Activated T-cell treated with anti-CD3 and anti-CD28 coated beads, Interleukin-2, amount 50 U/mL, for 4 hours (primary cell): ENCODE measurements at places on chromosomes 2 and 18.

DNA sequence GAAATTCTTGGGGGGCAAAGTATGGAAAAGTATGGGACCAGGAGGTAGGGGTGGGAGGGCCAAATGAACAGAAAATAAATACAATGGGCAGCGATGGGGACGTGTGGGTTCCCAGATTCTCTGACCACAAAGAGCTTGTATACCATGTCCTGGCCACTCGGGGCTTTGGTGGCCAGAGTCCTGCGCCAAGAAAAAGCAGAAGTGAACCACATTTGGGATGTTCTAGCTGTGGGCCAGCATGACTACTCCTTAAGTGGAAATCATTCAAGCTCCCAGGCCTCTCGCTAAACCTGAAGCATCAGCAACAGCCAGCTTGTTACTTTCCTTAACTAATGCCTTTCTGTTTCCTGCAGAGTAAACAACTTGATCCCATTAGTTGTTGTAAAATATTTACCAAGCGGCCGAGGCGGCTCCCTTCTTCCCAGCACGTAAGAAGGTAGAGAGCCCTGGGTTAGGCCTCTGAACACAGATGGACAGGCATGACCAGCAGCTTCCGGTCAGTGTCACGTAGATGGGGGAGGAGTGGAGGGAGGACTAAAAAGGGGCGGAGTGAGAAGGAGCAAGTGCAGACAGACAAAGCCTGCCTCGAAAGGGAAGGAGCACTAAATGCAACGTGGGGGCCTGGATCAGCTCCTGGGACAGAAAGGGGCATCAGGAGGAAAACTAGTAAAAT is 88.2 kb downstream of the GALNT14 start:
- DNase-seq = no peak

GRCh38 chr2:169507698-169508097 is 1.8 kb upstream of the KLHL41 start:
- no peak for DNase-seq

- DNase-seq = no peak
Measured at GRCh38 chr18:73201940-73202339, 334.2 kb upstream of the NETO1 start.

DNA sequence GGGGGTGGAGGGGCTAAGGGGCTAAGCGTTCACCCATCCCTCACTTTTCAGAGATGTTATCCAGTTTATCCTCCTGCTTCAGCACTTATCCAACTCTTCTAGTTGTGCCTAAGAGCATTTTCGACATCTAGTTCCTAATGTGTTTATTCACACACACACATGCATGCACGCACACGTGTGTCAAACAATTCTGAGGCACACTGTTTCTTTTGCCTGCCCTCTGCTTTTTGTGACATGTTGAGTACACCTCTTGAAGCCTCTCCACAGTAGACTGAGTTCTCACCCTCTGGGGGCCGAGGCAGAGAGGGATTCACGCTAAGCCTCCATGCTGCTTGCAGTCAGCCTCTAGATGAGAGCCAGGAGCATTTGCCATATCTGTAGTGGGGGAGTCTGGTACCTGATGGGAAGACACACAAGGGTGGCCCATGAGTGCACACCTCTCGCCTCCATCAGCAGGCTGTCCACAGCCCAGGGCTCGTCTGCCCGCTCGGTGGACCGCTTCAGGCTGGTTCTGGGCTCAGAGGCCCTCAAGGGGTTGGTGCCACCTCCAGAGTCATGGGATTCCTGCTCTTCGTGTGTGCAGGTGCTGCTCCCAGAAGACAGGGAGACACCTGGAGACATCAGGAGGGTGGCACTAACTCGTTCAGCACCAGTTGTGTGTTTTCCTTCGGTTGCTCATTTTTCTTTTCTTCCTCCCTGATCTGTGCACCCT is 11.9 kb downstream of the TWIST2 start:
- DNase-seq = no peak

DNA sequence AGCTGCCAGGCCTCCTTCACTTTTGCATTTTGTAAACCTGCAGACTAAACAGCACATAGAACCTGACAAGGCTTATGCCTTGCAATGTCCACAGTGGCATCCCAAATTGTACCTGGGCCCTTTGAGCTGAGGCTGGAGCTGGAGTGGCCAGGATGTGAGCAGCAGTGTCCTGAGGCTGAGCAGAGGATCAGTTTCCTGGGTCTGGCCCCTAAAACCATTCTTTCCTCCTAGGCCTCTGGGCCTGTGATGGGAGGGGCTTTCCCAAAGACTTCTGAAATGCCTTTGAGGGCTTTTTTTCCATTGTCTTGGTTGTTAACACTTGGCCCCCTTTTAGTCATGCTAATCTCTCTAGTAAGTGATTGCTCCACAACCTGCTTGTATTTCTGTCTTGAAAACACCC is 32.8 kb downstream of the FSIP2 start:
- no peak for DNase-seq

DNA sequence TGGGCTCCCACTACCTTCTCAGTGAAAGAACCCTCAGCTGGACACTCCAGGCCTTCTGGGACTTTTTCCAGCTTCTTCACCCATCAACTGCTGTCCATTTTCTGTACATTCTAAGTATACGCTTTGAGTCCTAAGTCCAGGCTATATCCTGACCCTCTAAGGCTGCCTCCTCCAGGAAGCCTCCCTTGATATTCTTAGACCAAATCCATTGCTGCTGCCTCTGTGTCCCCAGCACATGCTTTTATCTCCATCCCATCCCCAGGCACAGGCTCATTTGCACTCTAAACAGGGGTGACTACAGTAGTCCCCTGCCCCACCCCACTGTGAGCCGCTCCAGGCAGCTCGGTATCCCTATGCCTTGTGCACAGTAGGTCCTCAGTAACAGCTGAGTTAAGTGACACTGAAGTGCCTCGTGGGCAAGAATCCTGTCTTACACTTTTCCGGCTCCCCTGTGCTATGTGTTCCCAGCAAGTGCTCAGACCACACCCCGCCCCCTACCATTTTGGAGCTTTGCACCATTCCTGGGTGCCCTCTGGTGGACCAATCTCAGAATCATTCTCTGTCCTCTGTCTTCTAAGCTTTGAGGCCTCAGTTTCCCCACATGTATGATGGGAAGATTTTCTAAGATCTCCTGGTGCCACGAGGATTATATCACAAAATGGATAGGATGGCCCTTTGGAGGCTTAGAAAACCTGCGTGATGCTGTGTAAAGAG is 34.9 kb downstream of the EMX1 start:
- DNase-seq = no peak

DNA sequence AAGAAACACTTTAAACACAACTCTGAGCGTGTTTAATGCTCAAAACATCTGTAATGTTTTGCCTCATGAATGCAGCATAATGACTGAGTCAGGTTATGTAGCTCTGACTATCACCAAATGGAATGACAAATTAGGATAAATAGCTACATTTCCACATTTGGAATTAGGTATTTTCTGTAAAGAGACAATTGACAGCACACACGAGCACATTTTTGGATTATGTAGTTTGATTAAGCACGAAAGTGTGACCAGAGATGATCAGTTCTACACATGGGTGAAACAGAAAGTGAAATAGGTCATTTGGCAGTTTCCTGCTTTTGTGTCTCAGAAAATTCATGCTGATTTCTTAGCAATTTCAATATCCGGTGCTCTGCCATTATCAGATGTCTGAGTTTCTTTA is 29.0 kb downstream of the LPIN1 start:
- no peak for DNase-seq

DNA sequence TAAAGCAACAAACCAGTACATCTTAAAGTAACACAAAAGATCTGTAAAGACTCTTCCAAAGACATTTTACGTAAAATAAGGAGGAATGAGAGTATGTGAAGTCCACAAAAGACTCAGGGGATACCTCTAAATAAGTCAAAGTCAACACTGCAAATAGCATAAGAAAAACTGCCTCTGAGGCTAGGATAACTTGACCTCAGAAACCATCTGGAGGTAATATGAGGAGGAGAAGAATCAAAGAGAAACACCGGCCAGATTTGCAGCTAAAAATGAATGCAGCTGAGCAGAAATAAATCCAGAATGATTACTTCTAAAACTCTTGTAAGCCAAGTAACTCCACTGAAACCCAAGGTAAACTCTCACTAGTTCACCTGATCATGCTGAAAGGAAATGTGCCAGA is 52.2 kb upstream of the ERMN start:
- DNase-seq = no peak

DNA sequence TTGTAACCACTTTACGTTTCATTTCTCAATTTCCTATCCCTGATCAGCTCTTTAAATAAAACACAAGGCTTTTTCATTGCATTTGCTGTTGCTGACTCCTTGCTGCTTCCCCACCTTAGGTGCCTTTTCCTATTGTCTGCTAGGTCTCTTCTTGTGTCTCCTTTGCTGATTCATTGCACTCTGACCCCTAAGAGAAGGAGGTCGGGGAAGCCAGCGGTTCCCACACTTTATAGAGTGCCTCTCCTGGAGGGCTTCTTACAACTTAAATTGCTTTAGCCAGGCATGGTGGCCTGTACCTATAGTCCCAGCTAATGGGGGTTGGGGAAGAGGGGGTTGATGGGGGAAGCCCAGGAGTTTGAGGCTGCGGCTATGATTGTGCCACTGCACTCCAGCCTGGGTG is 495.0 kb downstream of the DLGAP1 start:
- DNase-seq = no peak

DNA sequence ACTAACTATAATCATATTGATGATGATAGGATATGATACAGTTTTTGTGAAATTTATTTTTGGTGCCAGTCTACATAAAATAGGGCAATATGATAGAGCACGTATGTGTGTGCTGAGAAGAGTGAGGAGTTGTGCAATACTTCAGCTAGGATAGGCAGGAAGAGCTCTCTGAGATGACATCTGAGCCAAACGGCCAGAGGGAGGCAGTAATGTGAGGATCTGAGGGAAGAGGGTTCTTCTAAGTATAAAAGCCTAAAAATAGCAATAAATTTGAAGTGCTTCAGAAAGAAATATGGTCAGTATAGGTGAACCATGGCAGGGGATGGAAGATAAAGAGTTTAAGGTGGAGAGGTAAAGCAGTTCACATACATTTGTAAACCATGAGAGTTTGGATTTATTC is 102.5 kb downstream of the OLA1 start:
- no peak for DNase-seq

- no peak for DNase-seq
Measured at GRCh38 chr2:217816396-217816869, 186.4 kb downstream of the TNS1 start.

DNA sequence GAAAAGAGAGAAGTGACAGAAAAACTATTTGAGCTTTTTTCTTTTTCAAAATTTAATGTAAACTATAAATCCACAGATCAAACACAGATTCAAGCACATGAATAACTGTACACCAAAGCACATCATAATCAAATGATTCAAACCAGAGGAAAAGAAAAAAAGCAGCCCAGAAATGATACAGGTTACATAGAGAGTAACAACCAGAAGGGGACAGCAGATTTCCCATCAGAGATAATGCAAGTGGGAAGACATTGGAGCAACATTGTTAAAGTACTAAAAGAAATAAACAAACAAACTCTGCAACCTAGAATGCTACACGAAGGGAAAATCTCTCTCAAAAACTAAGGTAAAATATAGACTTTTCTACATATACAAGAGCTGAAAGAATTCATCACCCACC is 34.5 kb downstream of the CMPK2 start:
- DNase-seq = no peak

DNA sequence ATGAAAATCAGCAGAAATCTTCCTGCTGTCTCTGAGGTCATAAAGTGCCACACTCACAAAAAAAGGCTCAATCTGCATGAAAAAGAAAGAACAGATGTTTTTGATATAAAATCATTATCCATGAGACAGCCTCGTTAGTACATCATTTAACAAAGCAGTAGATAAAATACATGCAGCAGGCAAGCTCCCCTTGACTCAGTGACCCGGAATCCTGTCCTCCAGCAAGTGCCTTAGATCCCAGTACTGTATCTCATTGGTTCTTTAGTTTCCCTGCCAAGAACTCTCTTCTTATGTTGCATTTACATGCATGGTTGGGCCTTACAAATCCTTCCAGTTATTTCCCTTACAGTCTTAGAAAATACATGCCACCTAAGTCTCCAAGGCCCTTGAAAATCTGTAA is 148.9 kb upstream of the CCDC195 start:
- no peak for DNase-seq

DNA sequence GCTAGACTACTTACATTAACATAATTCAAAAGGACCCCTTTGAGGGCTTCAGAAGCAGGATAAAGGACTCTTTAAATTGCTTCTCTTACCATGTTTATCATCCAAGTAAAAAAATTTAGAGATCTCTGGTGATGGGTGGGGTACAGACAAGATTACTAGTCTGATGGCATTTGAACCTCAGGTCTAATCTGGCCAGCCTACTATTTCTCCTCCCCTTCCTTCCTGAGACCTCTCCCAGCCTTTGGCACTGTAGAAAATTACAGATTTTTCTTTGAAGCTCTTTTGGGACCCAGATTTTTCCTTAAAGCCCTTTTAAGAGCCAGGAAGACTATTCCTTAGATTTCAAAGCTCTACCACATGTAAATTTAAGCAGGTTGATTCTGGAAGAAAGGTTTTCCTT is 28.9 kb downstream of the GCA start:
- DNase-seq = no peak

GRCh38 chr2:29382486-29382885 is 267.3 kb downstream of the CLIP4 start:
- no peak for DNase-seq

DNA sequence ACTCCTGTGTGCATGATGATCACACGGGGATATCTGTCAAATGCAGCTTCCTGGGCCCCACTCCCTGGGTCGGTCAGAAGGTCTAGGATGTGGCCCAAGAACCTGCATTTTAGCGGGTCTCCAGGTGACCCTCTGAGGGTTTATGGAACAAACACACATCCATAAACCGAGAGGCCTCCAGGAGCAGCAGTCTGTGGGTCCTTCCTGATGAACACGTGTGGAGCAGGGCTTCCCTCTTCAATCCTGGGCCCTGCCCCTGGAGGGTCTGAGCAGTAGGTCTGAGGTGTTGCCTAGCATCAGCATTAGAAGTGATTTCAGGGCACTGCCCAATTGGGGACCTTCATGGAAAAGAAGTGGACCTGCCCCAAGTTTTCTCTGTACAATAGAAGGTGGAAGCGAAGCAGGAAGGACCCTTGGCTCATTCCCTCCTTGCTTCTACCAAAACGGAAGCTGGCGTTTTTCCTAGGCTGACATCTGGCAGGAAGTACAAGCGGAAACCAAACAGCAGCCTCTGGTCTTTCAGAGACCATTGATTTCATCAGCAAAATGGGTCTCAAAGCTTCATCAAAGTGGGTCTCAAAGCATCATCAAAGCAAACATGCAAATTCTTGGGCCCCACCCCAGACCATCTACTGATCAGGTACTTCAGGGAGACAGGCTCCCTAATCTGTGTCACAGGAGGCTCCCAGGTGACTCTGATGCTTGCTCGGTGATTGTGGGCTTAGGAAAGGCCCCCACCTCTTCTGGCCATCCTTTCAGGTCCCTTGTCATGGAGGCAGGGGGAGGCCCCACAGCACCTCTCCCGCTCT is 30.7 kb downstream of the INO80C start:
- no peak for DNase-seq
